ENCODE measurements at places on chromosomes 13 and 19. TPM values are rescaled to one million over a fixed set of nuclear protein-coding genes. Genes with fewer than 3 reads are reported as not detected.

Gene CABP5
- not detected for total RNA-seq

- no peak for DNase-seq
Measured at GRCh38 chr13:99686944-99687411, 185.7 kb downstream of the TM9SF2 start.

Gene CYP2S1
- 4.0 TPM for total RNA-seq

Gene NR1H2
- 28.3 TPM for total RNA-seq

DNA sequence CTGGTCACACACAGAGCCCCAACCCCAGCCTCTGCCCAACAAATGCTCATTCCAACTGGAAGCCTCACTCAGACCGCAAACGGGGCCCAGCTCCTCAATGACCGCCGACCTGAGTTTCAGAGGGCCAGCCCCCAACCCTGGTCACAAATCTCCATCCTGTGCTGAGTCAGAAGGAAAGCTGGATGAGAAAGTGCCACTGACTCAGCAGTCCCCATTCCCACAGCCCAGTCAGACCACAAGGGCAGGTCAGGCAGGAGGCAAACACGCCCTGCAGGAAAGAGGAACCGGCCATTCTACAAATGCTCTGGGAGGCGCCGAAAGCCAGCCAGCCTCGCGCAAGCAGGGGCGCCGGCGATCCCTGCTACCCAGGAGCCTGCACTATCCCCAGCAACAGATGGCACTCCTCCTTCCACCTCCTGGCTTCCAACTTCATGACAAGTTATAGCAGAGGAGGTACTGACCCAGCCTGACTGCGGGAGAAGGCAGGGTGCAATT lies 14.1 kb upstream of the PRKD2 start:
- no peak for DNase-seq

GRCh38 chr13:89227356-89227755 lies 1556.2 kb downstream of the SLITRK5 start:
- DNase-seq = no peak

- DNase-seq = no peak
Measured at GRCh38 chr13:37039896-37040295, 19.6 kb downstream of the SUPT20H start.

Gene AKT1S1
- 48.8 TPM for total RNA-seq

DNA sequence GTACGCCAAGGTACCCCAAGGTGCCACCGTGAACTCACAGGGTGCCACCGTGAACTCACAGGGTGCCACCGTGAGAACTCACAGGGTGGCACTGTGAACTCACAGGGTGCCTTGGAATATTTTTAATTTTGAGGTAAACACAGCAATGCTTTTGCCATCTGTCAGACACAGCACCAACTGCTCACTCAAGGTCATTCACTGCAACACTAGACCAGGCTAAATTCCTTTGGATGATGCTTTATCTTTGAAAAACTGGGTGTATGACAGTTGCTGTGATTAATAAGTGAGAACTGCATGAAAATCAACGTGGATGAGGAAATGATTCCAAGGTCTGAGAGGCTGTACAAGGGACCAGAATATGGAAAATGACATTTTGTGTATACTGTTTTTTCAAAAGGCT lies 18.9 kb downstream of the SAFB2 start:
- DNase-seq = no peak

GRCh38 chr19:39826311-39826945 lies 7.5 kb downstream of the DYRK1B start:
- no peak for DNase-seq

Gene CGB7
- total RNA-seq = 0.38 TPM

Gene KLK4
- total RNA-seq = not detected

DNA sequence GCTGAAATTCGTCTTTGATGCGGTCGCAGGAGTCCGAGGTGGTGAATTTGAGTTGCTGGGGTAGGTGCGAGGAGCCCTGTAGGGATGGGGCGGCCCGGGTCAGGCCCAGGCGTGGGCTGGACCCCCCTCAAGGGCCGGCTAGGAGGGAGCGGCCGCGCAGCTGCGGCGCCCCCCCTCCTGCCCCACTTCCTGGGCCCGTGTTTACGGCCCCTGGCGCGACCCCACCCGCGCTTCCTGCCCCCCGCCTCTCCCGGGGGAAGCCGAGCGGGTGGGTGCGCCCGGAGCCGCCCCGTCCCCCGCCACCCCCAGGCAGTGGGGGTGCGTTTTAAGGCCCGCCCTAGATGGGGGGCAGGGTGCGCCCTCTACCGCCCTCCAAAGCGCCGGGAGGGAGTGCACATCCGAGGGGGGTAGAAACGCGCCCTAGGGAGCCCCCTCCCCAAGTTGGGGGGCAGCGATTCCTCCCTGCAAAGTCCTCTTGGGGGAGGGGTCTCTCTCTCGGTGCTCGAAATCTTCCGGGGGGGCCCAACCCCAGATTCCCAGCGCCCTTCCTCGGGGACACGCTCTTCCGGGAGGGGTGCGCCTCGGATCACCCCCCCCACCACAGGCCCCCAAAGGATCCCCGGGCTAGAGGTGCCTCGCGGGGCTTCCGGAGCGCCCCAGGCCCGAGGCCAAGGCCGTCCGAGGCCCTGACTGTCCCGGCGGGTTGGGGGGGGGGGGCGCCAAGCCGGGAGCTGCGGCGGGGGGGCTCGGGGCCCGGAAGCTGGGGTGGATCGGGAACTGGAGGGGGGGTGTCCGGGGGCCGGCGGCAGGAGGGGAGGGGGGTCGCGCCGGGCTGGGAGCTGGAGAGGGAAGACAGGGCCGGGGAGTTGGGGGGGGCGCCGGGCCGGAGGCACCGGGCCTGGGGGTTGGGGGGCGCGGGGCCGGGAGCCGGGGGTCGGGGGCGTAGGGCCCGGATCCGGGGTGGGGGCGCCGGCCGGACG lies 823 bp downstream of the TLE5 start:
- DNase-seq = no peak

Gene CEACAM8
- not detected for total RNA-seq

Gene MEIOSIN
- not detected for total RNA-seq

DNA sequence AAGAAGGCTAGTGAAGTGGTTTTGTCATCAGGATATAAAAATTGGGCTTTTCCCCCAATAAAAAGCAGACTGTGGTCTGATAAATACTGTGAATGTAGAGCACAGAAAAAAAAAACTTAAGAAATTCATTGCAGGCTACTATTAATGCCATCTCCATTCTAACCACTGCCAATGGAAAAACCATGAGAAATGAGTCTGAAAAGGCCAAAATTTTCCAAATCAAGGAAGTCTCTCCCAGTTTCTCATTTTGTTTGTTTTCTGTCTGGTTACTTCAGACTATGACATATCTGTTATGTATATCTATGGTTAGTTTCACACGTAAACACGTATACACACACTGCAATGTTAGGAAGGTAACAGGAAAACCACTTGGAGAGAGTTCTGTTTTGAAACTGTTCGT lies 193.6 kb upstream of the TSC22D1 start:
- no peak for DNase-seq

DNA sequence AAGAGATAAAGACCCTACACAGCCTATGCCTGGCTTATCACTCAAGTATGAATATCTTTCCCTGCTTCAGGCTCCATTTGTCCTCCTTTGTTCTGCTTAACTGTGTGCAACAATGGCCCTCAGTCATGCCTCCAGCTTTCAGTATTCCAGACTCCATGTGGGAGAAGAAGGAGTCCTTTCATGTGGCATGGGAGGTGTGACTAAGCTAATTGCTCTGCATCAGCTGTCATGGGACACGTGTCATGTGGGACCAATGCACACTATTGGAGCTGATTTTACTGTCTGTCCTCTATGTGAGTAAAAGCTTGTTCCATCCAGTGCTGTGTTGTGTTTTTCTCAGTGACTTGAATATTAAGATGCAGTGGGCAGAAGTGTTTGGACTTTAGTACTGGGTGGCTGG lies 1198.3 kb downstream of the OLFM4 start:
- no peak for DNase-seq

DNA sequence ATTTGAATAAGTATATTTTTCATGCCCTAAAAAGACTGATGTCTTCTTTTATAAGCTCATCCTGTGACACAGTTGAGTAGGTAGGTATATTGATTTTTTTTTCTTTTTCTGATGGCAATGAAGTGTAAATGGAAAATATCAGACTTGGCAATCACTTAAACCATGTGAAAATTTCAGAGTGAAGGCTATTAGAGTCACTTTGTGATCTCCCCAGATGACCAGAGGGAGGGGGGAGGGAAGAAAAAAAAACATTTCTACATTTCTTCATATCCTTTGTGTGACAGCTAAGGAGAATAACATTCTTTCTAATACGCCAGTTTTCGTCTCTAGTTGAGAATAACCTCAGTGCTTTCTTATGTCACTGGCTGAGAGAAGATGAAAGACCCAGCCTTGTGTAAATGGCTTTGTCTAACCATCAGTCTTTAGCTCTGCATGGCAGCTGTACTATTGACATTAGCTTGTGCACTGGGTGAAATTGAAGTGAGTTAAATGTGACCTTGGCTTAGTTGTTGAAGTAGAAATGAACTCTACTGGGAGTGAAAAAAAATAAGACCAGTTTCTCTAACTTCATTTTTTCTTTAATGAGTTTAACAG lies 332.1 kb upstream of the DACH1 start:
- DNase-seq = no peak

All from progenitor cell of endocrine pancreas (in vitro differentiated cells).